ENCODE measurements at places on chromosomes 16 and 17. TPM values are rescaled to one million over a fixed set of nuclear protein-coding genes. Genes with fewer than 3 reads are reported as not detected.

The TPSG1 gene
- total RNA-seq: not detected

The ZNF23 gene
- 4.4 TPM for total RNA-seq

The NPIPA2 gene
- total RNA-seq: not detected

The TBX4 gene
- not detected for total RNA-seq

The CCL7 gene
- total RNA-seq: not detected

The CCL2 gene
- total RNA-seq: 49.8 TPM

The GCGR gene
- total RNA-seq: 0.52 TPM

The KRT9 gene
- total RNA-seq: not detected

The FBXW10 gene
- total RNA-seq: not detected

The C17orf50 gene
- not detected for total RNA-seq

The KREMEN2 gene
- 6.3 TPM for total RNA-seq
